Adipocyte (in vitro differentiated cells): ENCODE measurements at places on chromosomes 11 and 22.

GRCh38 chr11:105648762-105649161 is 38.9 kb downstream of the GRIA4 start:
- no peak for DNase-seq

DNA sequence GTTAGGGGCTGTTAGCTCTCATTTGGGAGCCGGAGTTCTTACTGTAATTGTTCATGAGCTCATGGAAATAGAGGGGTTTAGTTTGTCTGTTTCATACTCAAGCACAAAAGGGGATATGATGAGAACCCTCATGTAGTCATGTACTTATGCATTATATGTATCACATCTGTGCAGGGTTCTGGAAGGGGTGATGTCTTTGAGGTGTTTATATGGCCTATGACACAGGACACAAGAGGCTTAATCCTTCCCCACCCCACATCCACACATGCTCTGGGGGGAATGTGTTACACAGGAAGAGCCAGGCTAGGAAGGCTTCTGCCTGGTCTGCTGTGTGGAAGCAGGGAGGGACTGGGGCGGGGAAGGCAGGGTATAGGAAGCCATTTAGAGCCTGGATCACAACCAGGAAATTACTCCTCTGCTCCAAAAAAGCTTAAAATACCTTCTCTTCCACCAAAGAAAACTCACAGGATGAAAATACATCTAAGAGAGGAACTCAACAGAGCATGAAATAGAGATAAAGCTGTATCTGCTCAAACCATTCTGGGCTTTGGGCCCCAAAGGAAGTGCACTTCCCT is 316.1 kb downstream of the TMEM135 start:
- DNase-seq: no peak

DNA sequence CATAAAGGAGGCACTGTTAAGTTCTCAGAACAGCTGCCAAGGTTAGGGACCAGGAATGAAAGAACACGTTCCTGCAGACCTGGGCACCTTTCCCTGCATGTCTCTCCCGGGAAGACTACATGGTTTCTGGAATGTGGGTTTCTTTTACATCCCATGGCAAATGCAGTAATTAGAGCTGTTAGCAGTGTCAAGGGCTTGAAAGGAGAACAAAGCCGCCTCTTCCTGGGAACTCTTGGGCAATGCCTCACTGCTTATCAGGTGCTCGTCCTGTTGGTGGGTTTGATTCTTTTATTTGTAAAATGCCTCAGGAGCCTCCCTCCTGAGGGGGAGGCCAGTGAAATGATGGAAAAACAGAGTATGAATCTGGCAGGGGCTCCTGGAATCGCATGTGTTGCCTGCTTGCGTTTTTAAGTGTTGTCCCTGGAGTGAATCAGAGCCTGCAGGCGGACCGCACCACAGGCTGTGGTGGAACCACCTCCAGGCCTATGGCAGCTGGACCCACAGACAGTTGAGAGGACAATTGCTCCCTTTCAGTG is 723 bp upstream of the C22orf31 start:
- DNase-seq: no peak

- DNase-seq: peak; percentile 64
Measured at GRCh38 chr11:112277941-112278340, 17.3 kb upstream of the PLET1 start.

DNA sequence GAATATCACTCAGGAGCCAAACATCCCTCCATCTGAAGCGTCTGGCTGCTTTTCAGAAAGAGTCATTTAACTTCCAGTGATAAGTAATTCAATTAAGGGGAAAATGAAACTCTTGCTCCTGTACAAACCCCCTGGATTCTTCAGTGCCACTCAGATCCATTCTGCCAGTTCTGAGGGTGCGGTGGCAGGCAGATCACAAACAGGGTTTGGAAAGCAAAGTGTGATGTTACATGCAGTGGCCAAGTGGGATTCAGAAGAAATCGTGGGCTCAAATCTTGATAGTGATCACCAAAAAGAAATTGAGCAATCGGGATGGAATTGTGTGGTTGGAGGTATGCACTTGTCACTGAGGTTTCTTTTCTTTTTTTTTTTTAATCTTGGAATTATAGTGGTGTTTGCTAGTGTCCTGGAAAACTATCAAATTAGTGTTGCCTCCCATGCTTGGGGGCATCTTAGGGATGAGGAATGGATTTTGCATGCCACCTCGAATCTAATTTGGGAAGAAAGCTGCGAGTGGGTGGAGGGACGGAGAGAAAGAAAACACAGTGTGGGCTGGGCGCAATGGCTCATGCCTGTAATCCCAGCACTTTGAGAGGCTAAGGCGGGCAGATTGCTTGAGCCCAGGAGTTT is 22.5 kb upstream of the RTL6 start:
- peak; percentile 82 for DNase-seq

- DNase-seq: no peak
Measured at GRCh38 chr11:58770166-58770565, 38.4 kb upstream of the GLYAT start.

DNA sequence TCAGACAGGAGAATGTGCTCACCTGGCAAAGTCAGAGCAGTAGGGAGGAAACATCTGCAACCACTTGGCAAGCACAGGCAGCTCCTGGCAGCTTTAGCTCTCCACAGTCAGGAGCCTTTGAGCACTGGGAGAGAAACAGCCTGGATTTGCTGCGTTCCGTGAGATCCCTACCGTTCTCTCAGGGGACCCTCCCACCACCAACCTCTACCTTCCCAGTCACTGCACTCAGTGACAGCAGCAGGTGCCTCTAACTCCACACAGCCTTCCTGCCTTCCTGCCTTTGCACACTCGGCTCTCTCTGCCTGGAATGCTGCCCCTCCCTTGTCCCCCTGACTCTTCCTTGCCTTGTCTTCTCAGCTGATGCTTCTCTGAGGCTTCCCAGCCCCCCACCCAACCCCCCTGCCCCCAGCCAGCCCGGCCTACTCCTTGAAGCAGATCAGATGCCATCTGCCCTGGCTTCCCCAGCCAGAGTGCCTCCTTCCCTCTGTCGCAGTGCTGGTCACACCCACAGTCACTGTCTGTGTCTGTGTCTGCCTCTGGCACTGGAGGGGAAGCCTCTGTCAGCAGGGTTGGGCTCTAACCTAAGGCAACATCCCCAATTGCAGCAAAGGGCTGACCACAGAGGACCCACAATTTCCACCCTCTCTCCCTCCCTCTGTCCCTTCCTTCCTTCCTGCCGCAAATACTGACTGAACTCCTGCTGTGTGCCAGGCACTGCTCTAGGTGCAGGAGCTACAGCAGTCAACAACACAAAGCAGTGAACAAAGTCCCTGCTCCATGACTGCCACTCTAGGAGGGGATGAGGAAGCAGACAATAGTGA is 14.9 kb upstream of the TSKU start:
- no peak for DNase-seq

- peak; percentile 47 for DNase-seq
Measured at GRCh38 chr11:86172894-86173293, 71.7 kb upstream of the EED start.

GRCh38 chr11:95231881-95232605 is 1.0 kb upstream of the SESN3 start:
- DNase-seq: peak; percentile 83

GRCh38 chr11:132217856-132218255 is 847.4 kb downstream of the NTM start:
- no peak for DNase-seq

DNA sequence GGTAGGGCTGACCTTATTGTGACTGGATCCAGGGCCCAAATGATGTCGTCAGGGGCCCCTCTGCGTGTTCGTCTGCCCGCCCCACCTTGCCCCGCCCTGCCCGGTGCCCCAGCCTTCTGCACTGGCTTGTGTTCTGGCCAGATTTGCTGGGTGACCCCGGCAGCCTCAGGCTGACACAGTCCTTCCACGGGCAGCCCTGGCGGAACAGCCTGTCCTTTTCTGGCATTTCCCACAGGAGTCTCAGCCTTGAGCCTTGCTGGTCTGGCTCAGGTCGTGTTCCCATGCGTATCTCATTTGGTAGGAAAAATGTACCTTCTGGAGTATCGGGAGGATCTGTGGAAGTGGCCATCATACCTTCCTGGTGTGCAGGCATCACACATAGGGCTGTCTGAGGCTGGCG is 31.0 kb downstream of the IGHMBP2 start:
- no peak for DNase-seq
